ENCODE measurements at places on chromosomes 16 and 17.
A peak's percentile ranks its signal among the peaks of the same experiment; 100 is the strongest.

DNA sequence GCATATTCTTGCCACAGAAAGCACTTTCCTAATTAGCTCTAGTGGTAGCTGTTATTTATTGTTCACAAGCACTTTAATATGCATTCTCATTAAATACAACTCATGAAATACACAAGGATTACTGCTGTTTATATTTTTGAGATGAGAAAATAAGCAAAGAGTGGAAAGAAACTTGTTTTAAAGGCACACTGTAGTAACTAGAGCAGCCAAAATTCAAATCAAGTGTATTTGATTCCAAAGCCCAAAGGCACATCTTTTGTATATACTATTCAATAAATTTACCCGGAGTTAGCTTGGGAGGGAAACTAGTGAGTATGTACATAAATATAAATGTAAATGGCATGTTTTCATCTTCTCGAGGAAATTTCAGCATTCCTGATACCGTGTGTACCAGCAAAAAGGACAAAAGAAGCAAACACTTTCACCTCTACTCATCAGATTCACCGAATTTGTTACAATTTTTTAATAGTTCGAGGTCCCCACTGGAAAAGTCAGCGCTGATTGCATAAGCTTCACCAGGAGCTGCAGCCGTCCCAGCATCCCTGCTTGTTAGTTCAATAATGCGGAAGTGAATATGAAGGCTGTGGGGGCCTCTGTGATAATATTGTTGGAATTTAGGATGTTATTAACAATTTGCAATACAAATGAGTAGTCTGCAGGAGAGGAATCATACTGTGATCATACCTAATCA, 371.6 kb upstream of the MON1B start:
- DNase-seq, result no peak

DNA sequence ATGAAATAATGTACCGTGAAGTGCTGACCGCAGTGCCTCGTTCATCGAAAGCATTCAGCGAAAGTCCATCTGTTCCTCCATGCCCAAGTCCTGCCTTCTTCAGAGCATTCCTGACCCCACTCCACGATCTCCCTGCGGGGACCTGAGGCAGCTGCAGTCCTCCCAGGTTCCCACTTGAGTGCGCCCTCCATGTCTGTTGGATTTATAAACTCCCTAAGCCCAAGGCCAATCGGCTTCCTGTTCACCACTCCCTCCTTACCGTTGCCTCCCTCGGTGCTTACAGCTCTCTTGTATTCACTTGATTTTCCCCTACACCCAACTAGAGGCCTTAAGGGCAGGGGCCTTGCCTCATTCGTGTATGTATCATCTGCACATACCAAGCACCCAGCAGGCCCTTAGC, 2.8 kb downstream of the RAD51D start:
- no peak for DNase-seq

DNA sequence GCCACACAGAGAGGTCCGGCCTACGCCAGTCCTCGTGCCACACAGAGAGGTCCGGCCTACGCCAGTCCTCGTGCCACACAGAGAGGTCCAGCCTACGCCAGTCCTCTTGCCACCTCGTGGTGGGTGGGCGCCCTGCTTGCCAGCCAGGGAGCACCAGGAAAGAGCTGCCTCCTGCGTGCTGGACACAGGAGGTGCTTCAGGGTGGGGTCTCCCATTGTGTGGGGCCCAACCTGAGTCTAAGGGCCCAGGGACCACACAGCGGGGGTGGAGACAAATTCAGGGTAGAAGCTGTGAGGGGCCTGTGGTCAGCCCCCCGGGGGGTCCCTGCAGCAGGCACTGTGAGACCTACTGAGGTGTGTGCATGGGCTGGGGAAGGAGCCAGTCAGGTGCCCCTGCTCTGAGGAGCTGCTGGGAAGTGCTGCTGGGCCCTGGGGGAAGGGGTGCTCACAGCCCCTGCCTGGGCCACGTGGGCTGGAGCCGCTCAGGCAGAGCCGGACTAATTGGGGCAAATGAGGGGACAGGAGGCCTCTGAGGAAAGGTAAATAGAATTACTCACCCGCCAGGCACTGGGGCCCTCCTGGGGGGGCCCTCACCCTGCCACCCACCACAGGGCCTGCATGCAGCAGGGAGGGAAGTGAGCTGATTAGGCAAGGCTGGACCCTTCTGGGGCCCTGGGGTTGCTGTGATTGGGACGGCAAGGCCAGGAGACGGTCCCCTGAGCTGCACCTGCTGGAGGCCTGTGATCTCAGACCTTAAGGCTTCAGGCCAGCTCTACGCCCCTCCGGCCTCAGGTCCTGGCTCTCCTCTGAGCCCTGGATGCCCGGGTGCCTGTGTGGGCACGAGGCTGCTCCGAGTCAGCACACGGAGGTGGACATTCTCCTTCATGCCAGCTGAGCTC, 11.0 kb downstream of the GCGR start:
- DNase-seq, result no peak

- peak; percentile 34 for DNase-seq
Observed at GRCh38 chr16:25006504-25007056, 8.6 kb downstream of the ARHGAP17 start.

DNA sequence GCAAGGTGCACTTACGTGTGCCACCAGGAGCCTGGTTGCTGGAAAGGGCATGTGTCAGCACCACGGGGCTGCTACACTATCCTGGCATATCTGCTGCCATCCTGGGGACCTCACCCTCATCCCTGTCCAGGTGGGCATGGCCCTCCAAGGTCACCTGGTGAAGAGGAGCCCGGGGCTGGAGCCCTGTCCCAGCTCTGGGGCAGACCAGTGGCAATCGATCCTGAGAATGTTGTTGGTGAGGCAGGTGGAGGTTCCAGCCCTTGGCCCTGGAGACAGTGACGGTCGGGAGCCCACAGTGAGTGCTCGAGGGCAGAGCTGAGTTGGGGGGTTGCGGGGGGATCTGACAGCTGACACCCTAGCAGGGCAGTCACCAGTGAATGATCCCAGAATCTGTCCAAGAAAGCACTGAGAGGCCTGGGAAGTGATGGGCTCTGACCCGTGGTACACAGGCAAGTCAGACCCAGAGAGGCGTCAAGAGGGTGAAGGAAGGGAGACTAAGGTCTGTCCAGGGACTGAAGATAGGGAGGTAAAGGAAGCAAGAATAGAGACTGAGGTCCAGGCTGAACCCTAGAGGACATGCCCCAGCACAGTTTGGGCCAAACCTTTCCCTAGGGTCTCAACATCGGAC, 17.6 kb downstream of the POLR3K start:
- DNase-seq, result no peak

GRCh38 chr17:2624292-2624731, 30.9 kb downstream of the PAFAH1B1 start:
- DNase-seq, result no peak

DNA sequence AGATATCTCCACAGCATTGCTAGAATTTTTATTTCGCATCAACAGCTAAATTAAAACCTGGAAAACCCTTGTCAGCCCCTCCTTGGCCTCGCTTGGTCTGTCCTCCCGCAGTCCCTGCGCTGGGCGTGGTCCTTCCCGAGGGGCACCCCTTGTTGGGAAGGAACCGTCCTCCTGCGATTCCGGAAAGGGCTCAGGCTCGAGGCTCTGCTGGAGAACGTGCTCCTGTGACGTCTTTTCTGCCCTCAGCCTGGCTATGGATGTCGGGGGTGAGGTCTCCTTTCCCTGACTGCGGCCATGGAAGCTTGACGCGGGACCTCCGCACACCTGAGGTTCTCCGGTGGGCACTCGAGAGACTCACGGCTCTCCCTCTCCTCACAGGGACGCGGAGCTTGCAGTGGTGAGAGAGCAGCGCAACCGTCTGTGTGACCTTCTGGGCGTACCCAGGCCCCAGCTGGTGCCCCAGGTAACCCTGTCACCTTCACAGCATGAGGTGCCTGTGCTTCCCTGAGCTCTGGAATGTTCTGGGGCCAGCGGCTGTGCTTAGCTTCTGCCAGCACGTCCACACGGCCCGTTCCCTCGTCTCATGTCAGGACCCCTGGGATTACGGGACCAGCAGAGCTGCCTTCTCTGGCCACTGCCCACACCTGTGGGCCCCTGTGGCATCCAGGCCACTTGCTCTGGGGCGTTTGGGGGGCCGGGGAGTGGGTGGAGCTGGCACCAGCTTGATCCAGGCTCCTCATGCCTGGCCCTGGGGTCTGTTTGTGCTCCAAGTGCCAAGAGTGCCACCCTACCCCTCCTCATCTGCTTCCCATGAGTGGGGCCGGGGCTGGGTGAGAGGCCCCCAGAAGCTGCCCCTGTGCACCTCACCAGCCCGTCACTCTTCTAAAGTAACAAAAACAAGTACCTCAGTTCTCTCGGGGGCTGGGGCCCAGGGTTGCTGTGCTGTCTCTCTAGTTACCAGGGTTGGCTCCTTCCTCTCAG, 101.5 kb upstream of the ZNF750 start:
- DNase-seq, result no peak

Measured in CD4-positive, alpha-beta T cell treated with Interferon alpha-2 for 1 hour (primary cell).